ENCODE measurements at places on chromosomes 2 and 18.

- no peak for DNase-seq
These were observed 135.5 kb upstream of the CXCR4 start for GRCh38 chr2:136253288-136254004.

GRCh38 chr2:134190807-134191203 lies 63.1 kb upstream of the MGAT5 start:
- DNase-seq: no peak

DNA sequence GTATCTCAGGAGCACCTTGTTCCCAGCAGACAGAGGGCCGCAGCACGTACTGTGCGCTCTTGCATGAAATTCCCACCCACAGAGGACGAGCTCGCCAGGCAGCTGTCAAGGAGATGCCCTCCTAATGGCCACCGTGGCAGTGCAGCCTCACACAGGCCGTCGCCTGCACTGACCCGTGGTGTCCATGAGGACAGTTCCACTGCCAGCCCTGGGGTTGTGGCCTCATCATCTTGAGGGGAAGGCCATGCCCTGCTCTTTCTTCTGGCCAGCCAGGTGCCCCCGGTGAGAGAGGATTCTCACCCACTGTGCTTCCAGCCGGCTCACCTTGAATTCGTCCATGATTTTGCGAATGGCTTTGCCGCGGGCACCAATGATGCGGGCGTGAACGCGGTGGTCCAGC lies 42.0 kb downstream of the ANO7 start:
- DNase-seq: no peak

- DNase-seq: no peak
These were observed 237.3 kb downstream of the OTX1 start for GRCh38 chr2:63287956-63288355.

DNA sequence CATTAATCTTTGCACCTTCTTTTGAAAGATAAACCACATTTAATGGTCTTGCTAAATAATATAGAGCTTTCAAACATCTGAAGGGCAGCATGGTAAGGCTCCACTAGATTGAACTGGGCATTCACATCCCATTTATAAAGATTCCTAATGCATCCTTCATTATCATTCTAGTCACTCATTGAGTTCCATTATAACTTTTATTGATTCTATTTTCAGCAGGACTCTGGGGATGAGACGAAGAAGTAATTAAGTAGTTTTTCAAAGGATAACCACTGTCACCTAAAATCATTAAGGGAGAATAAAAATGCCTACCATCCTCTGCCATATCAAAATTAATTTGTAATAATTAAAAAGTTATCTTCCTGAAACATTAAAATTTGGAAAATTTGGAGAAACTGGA lies 60.2 kb upstream of the CTNNA2 start:
- DNase-seq: no peak

GRCh38 chr2:54336136-54336976 lies 80.3 kb upstream of the TSPYL6 start:
- DNase-seq: no peak

- DNase-seq: peak; percentile 5
These were observed 51.4 kb upstream of the APCDD1 start for GRCh38 chr18:10402871-10403559.

DNA sequence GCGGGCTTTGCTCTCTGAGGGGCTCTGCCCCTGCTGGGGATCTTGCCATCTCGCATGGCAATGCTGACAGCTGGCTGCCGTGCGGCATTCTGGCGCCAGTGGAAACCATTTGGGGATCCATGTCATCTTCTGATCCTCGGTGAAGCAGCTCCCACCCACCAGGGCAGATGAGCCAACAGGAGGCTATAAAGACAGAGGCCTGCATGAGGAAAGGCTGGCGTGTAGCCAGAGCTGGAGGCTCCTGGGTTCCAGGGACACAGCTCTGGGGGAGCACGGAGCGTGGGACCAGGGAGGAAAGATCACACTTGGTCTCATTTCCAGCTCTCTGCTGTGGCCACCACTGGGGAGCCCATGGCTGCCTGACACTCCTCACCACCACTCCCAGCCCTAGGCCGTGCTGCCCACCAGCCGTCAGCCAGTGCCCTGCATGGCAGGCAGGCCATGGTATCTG lies 145.8 kb downstream of the ZFP36L2 start:
- no peak for DNase-seq

DNA sequence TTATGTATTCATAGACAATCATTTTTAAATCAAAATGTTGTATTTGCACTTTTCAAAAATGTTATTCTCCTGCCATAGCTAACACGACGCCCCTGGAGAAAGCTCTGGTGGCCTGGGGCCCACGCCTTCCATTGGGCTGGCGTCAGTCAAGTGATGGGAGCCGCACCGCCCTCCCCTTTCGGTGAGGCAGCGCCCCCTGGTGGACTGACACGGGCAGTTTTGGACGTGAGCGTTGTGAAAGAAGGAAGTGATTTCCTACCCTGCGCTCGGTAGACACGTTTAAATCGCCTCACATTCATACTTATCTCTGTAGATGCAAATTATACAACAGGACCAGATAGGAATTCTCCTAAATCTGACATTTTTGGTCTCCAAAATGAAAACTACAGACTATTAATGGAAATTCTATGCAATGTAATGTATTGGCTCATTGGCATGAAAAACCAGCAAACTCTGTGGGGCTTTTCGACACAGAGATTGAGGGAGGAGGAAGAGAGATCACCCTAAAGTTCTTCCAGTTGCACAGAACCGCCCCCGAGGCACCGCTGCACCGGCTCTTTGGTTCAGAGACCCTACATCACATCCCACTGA lies 326.2 kb upstream of the SOX11 start:
- DNase-seq: peak; percentile 91

DNA sequence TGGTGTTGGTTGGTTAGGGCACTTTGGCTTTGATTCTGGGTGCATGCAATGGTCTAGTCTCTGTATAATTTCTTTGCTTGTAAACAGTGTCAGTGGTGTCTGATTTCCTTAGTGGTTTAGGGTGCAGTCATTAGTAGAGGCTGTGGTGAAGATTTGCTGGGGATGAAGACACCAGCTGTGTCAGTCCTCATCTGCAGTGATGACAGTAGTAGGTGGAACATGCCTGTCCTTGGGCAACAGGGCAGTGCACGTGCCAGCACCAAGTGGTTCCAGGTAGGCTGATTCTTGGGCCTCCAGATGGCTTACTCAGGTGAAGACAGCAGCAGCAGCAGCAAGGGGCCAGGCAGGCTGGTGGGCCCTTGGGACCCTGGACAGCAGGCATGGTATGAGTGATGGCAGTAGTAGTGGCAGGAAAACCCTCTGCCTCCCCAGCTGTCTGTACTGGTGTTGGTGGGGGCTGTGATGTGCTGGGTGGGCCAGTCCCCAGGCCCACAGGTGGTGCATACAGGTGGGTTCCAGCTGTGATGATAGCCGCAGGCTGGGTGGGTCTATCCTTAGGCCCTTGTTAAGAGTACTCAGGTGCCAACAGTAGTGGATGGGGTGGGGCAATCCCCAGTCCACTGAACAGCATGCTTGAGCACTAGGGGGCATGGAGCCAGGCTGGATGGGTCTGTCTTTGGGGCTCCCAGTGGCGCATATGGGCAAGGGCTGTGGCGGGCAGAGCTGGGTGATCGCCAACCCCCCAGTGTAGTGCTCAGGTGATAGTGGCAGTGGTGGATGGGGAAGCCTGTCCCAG lies 140.7 kb upstream of the THUMPD2 start:
- DNase-seq: no peak

DNA sequence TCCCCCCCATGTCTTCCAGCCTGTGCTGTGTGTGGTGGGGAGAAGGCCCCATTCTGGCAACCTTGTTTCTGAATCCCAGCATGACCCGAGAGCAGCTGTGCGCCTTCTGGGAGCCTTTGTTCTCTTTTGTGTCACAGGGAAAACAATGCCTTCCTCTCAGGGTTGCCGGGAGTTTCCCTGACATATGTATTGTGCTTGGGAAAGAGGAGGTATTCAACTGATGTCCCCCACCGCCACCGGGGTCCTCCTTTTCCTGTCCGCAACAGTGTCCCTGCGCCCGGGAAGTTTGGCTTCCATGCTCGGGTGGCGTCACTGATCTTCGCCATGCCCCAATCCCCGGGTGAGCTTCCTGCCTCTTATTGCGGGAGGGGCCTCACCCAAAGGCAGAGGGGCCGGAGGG lies 77.5 kb upstream of the ASB18 start:
- no peak for DNase-seq

- no peak for DNase-seq
These were observed 1.6 kb downstream of the MFSD2B start for GRCh38 chr2:24011250-24012104.

DNA sequence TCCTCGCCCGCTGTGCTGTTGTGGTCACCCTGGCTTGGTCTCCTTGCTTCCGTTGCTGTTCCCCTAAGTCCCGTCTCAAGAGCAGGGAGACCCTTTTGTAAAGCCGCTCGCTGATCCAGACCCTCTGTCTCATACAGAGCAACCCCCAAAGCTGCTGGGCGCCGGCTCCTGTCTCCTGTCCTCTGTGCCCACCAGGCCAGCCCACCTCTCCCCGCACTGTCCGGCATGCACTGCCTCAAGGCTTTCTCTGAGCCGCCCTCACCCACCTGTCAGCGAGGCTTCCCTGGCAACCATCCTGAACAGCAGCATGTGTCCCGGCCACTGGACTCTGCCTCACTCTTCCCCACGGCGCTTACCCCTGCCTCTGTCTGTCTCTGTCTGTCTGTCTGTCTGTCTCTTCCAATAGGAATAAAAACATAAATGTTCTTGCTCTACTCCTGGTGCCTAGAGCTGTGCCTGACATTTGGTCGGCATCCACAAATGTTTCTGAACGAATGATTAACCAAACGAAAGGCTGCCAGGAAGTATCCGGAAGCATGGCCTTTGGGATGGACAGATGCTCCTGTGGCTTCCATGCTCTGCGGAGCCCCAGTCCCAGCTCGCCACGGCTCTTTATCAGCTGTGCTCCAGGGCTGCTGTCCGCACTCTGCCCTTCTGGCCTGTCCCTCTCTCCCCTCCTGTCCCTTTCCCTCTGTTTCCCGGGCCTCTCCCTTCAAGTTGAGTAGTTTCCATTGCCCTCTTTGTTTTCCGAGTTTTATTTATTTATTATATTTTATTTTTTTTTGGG lies 7.8 kb downstream of the COLEC11 start:
- DNase-seq: no peak

DNA sequence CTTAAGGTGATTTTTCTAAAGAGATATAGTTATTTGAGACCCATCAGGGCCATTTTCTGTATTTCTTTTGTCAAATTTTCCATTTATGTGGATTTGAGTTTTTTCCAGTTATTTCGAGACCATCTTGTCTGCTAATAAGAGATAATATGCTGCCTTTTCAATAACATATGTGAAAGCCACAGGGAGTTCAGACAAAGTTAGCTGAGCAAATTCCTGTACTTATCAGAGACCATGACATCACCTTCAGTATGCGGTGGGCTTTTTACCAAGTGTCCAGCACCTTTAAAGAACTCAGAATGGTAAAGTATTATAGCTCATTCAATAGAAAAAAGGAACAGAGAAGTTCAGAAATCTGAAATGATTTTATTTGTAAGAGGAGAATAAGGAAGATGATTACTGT lies 11.7 kb downstream of the MAPK4 start:
- DNase-seq: no peak

GRCh38 chr2:127635380-127636237 lies 10.3 kb upstream of the GPR17 start:
- no peak for DNase-seq

DNA sequence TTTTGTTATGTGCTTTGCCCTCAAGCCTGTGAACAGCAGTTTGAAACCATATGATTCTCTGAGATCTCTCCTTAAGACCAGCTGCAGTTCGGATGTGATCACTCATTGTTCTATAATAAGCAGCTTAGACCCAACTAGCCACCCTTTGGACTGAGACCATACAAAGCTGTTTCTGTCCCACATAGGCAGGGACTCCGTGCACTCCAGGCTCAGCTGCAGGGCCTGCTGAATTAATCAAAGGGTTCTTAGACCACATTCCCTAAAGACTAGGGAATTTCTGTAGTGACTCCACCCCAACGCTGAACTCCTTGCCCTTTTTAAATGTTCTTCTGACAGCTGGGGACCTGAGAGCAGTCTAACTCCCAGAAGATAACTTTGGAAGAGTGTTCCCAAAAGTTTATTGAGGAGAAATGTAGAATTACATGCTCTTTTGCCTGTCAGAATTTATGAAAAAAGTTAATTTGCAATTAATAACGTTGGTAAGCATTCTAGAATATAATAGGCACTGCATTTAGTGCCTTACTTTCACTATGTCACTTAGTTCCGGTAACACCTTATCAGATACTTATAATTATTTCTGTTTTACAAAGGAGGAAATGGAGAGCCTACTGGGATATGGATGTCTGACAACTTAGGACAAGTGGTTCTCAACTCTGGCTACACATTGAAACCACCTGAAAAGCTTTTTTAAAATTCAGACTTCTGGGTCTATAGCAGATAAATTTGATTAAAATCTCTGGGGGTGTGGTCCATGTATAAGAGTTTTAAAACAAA lies 42.3 kb downstream of the GULP1 start:
- DNase-seq: peak; percentile 86

DNA sequence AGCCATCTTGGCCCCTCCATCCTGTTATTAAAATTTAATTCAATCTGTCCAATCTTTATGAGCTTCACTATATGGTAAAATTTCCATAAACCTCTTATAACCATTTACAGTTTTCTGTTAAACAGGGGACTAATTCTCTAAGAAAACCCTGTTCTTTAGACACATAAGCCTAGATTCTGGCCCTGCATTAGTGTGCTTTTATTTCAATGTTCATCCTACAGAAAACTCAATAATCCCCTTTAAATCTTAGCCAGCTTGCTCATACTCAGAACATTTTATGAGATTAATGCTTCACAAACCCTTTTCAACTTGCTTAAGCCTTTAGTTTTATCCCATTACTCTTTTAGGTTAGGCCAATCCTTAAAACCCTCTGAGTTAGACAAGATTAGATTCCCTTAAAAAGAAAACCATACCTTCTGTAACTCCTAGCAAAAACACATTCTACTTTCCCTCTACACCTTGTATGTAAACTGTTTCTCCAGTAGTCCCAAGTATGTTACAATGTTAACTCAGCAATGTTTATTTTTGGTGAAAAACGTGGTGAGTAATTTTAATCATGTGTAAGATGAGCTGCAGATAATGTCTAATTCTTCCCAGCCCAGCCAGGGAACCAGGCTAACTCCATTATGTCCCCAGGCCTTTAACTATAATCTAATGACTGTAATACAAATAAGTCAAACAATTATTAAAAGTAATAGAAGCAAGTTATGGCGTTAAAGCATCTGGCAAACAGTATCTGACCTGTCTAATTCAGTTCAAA lies 1953.4 kb upstream of the LRRTM1 start:
- peak; percentile 93 for DNase-seq

GRCh38 chr2:159792599-159792998 lies 5.4 kb downstream of the CD302 start:
- DNase-seq: no peak

GRCh38 chr2:205836477-205837221 lies 154.3 kb downstream of the NRP2 start:
- DNase-seq: peak; percentile 73
